ENCODE measurements at places on chromosomes 3 and 15.

DNA sequence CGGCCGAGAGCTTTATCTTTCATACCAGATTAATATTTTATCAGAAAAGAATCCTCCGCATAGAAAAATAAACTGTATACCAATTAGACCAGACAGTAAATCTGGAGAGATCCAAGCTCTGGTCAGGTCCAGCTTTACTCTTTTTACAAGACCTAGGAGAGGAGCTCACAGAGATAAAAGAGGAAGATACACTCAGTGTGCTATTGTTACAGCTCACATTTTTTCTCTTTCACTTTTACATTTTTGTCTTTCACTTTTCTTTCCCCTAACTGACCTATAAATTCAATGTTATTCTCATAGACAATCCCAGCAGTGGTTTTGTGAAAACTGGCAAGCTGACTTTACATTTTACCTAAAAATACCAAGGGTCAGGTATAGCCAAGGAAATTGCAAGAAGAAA is 55.8 kb downstream of the GUCA1C start:
- no peak for DNase-seq

GRCh38 chr3:46102059-46102779 is 74.9 kb upstream of the XCR1 start:
- DNase-seq = no peak

DNA sequence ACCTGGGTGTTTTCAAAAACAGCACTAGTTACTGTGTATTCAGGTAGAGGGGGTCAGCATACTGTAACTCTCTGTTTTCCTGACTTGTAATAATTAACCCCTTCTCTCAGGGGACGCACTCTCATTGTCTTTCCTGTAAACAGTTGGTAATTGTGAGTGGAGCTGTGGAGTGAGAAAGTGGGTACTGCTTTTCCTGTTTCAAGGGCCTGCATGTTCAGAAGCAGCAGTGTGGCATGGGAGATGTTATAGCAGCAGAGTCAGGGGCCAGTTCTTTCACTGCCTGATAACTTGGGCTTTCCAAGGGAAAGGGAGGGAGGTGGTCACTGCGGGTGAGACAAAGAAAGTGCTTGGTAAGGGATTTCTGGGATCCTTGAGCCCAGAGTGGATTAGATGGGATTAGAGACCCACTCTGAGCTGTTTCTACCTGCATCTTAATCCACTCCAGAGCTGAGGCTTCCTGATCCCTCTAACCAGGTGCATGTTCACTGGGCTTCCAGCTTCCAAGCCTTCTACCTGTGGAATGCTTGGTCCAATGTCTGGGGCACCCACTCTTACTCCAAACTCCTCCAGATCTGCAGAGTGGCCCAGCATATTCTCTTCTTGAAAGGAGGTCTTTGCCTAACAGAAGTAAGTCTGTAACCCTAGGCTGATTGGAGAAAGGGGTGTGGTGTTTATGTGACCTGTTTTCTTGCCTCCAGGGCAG is 105.2 kb downstream of the RPLP1 start:
- no peak for DNase-seq

GRCh38 chr3:20323307-20323927 is 137.4 kb upstream of the SGO1 start:
- no peak for DNase-seq

Measured in tibial artery (tissue), 4 donors.